ENCODE measurements at places on chromosomes 12 and 14.

DNA sequence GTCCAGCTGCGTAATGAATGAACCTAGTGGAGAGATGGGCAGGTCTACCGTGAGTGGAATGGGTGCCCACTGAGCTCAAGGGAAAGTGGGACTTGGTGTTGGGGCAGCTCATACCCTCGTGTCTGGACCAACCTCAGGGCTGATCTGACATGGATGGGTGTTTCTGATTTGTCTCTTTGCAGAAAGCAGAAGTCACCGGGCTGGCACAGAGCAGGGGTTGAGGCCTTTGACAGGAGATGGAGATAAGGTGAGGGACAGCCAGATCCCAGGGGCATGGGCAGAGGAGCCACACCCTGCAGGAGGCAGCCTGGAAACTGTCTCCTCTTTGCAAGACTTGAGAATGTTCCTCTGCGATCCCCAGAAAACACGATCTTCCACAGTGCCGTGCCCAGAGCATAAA lies 20.9 kb upstream of the PPP1CC start:
- no peak for DNase-seq

DNA sequence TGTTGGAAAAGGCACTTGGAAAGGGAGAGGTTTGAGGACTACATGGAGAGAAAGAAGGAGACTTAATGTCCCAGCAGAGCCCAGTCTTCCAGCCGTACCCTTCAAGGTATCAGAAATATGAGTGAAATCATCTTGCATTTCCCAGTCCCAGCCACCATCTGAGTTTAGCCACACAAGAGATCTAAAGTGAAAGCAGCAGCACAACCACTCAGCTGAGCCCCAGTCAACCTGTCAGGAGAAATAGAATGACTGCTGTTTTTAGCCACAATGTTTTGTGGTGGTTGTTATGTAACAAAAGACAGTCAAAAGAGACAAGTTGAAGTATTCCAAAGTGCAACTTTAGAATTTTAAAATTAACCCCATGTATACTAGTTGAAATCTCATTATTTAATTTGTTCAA lies 28.0 kb downstream of the DERA start:
- DNase-seq: no peak

GRCh38 chr12:124517260-124518050 lies 50.0 kb downstream of the NCOR2 start:
- no peak for DNase-seq

- DNase-seq: no peak
Measured at GRCh38 chr14:29165431-29165830, 398.8 kb downstream of the FOXG1 start.

GRCh38 chr14:36510874-36511273 lies 9.2 kb downstream of the NKX2-1 start:
- DNase-seq: no peak

- no peak for DNase-seq
Measured at GRCh38 chr12:6978611-6979011, 7.9 kb downstream of the EMG1 start.

- DNase-seq: no peak
Measured at GRCh38 chr12:121829250-121829918, 25.6 kb downstream of the SETD1B start.

DNA sequence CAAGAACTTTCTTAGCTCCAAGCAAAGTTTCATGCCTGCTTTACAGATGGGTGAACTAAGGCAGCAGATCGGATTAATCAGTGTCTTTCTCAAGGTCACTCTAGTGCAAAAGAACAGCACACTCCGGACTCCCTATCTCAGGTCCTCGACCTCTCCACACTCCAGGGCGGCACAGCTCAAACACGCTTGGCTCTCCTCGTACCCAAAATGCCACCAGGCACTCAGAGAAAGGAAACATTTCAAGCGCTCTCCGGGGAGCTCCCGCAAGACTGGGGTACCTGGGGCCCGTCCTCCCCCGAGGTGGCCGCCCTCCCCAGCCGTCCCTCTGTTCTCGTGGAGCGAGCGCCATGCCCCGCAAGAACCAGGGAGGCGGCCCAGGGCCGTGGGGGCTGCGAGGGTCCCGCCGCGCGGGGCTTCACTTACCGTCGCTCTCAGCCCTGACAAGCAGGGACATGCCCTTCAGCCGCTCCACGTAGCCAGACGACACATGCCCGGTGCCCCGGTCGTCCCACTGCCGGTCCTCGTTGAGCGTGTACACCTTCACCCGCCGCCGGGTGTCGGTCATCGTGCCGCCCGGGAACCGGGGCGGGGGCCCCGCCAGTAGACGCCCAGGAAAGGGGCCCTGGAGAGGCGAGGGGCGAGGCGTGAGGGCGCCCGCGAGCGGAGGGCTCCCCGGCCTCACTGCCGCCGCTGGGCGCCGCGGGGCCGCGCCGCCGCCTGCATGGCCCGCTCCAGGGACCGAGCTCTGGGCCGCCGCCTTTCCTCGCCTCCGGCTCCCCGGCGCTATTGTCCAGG lies 830 bp downstream of the PPP4R3A start:
- DNase-seq: no peak

DNA sequence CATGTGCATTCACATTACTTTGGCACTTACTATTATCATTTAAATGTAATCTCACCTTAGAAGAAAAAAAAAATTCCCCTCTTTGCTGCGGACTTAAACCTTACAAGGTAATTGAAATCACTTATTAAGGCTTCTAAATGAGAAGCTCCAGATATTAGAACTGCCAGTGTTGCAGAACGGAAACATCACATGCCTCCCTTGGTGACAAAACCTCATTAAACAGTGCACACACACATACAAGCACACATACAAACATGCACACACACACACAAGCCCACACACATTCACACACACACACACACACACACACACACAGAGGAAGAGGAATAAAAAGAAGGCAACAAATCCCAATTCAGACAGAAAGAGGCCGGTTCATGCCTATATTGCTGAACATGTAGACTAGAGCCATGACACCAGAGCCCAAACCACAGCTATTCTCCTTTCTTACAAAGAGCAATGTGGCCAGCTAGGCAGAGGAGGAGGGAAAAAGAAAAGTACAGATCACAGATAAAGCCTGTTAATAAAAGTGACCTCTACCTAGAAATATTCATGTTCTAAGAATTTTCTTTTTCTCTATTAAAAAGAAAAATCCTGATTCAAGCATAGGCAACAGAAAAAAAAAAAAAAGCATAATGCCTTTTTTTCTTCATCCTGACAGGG lies 405.2 kb upstream of the FLRT2 start:
- DNase-seq: no peak

DNA sequence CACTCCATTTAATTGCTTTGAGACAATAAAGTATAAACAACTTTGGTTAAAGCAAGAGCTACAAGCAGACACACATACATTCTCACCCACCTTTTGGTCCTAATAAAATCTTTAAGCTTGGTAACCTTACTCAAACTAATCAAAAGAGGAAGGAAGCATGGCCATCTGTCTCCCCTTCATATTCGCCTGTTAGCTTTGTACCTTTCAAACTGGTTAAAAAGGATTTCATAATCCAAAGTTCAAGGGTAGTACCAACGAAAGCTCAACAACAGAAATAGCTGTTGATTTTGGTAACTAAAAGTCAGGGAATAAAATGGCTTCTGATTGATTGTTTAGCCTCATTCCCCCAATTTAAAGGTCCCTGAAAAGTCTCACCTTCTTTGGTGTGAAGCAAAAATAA lies 456.9 kb downstream of the BCAT1 start:
- DNase-seq: peak; percentile 60

GRCh38 chr14:23433457-23433856 lies 2.0 kb downstream of the MYH7 start:
- no peak for DNase-seq

- DNase-seq: peak; percentile 60
Measured at GRCh38 chr12:52191841-52192791, at the start of gene KRT80. Gene KRT80 (minus strand): TSS chr12:52192014. CDS start chr12:52191902, 112 bp downstream.

DNA sequence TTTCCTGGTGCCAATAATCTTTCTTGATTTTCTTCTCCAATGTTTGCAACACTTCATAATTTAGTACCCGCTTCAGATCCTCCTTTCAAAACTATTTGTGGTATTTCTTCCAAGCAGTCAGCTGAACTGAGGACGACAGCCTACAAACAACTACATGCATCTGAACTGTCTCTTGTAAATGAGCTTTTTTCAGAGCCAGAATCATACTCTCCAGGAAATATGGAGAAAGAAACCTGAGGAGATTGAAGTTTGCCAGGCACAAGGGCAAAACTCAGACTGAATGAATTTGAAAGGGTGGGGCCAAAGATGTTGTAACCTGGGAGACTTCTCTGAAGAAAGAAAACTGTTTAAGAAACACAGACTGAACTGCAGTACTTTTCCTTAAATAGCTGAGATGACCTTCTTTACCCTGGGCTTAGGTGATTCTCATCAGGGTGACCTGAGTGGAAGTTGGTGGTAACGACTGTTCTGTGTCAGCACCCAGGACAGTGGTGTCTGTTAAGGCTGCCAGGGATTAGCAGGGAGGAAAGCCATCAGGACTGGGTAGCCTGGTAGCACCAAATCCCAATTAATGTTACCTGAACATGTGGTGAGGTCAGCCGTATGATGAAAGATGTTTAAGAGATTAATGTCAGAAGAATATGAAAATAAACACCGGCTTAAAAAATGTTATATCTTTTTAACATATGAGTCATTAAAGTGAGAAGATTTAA lies 95.0 kb downstream of the TGFB3 start:
- no peak for DNase-seq

- no peak for DNase-seq
Measured at GRCh38 chr12:122845041-122845864, 10.0 kb downstream of the HIP1R start.
